ENCODE measurements at places on chromosomes 1 and 21.

DNA sequence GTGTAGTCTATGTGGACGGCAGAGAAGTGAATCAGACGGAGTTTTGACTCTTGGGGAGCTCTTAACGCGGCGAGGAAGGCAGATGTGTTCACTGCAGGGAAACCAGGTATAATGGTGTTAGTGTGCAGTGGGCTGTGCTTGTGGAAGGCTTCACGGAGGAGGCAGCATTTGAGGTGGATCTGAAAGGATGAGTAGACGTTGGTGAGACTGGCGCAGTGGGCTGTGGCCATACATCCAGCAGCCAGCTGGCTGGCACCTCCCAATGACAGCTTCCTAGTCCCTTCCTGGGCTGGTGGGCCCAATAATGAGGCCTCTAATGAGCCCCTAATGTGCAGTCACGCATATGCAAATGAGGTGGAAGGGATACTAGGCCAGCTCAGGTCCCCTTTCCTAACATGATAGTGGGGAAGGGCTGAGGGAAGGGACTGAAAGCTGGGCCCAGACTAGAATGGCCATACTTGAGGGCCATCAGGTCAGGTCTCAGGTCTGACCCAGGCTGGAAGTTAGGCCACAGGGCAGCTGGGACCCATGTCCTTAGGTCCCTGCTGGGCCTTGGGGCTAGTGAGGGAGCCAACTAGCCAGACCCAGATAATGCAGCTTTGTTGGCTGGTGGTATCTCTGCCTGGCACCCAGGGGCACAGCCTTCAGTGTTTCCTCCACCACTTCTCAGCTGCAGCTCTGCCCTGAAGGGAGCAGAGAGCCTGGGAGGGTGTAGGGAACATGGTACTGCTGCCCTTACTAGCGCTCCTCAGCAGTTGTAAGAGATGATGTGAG, 3.8 kb downstream of the MAP7D1 start:
- DNase-seq, result no peak

GRCh38 chr1:239112101-239112935, 274.1 kb upstream of the CHRM3 start:
- no peak for DNase-seq

DNA sequence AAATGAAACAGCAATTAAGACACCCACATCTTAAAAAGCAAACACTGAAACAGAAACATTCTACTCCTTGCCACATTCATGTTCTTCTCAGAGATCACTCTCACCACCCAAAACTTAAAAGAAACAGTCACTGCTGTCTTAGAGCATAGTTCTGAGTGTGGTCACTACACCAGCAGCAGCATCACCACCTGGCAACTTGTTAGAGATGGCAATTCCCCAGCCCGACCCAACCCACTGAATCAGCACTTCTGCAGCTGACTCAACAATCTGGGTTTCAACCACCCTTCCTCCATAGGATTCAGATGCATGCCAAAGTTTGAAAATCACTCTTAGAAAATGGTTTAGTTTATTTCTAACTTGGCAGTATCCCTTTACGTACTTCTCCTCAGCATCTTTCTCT, 126.1 kb downstream of the CDC42BPA start:
- no peak for DNase-seq

DNA sequence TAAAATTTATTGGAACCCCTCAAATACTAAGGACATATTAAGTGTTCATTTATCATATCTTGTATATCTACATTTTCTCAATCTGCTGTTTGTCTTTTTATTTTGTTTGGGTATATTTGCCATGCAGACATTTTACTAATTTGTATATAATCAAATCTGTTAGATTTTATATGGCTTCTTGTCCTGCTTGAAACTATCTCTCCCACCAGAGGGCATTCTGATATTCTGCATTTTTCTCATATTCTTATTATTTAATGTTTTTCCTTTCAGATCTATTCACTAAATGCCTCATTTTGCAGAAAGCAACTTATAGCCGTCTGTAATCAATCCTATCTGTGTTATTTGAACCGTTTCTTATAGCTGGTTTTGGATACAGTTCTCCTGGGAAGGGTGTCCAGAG, 745.5 kb downstream of the LRRIQ3 start:
- no peak for DNase-seq

- DNase-seq, result no peak
These were observed 59.7 kb downstream of the ERICH3 start for GRCh38 chr1:74613894-74614293.

- no peak for DNase-seq
These were observed 33.4 kb downstream of the RGS4 start for GRCh38 chr1:163102590-163102989.

- no peak for DNase-seq
These were observed 14.8 kb upstream of the RNF220 start for GRCh38 chr1:44390277-44390676.

DNA sequence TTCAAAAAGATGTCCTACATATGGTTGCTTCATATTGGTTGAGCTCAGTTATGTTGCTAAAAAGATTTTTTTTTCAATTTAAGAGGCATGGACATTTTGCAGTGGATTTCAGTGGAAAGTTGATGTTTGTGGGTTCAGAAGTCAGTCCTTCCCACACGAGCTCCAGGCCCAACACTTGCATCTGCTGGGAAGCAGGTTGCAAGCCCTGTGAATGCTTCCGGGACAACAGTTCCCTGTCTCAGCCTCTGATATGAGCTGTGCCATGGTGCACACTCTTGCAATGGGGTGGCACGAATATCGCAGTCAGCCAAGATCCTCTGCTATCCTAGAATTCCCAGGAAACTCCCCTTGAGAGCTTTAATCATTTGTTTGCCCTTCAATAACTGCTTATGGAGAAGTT, 30.3 kb upstream of the ABCG1 start:
- DNase-seq, result no peak

DNA sequence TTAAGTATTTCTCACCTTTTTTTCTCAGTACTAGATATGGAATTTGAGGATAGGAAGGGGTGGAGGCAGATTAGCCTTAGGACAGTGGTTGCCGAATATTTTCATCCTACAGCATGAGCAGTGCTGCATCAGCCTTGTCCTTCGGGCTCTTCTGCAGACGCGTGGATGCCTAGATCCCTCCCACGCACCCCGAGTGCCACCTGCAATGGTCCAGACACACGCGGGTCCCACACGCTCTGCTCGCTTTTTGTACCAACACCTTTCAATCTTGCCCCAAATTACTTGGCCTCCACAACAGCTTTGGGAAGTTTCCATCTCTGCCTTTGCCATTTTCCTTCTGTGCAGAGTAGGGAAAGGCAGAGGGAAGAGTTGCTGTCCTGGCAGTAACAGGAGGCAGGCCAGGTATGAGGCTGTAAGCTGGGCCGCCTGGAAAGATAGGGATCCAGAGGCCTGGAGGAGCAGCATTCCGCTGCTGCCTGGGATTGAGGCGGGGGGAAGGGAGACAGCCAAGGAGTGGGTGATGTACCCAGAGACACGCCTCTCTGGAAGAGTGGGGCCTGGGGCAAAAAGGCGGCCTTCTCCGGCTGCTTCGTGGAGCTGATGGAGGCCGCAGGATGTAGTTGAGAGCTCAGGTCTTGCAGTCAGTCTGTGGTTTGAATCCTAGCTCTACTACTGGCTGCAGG, 467.7 kb downstream of the KIF26B start:
- DNase-seq, result no peak

DNA sequence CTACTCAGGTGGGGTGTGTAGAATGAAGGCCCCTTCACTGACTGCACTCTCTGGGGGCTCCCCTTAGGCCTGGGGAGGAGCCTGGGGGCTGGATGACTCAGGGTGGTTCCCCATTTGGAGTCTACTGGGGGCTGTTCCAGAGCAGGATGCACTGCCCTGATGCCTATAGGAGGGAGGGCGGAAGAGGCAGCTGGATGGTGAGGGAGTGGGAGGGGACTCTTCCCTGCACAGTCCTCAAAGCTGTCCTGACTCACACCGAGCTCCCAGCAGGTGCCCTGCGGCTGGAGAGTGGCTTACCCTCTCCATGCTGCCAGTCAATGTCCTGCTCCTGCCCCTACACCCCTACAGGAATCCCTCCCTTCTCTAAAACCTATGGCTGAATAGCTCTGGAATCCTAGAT, 204.4 kb downstream of the TRABD2B start:
- no peak for DNase-seq

DNA sequence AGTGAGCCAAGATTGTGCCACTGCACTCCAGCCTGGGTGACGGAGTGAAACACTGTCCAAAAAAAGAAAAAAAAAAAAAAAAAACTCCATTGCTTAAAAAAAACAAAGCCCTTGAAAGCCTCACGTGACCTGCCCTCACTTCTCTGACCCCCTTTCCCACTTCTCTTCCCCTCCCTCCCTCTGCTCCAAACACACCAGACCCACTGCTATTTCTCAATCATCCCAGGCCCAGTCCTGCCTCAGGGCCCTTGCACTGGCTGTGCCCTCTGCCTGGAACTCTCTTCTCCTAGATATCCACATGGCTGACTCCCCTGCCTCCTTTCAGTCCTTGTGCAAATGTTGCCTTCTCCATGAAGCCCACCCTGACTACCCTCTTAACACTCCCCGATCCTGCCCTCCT, 45.4 kb upstream of the TARDBP start:
- no peak for DNase-seq

- no peak for DNase-seq
These were observed 4.0 kb downstream of the WDR26 start for GRCh38 chr1:224430511-224431113.

DNA sequence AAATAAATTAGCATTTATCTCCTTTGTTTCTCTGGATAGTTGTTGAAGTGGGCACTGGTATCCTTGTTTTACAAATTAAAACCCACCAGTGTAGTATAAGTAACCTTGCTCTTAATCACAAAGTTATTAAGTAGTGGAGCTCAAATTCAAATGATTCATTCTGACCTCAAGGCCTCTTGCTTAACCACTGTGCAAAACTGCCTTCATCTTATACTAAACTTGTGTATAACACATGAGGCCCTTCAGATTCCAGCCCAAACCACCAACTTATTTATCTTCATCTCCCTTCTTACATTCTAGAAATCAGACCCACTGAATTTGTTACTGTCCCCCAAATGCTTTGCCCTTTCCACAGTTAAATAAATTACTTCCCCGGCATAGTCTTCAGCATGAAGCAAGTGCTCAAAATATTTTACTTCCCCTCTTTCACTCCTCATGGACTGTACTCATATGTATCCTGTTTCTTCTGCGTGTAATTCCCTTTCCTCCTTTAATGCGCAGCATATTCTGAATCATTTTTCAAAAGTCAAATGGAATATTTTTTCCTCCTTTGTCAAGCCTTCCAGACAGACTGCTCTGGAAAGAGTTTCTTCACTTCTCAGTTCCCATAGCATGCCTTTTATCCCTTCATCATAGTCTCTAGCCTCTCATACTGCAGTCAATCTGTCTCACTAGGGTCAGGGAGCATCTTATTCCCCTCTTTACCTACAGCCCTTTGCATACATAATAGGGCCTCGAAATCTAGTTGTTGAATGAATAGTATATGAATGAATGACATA, 19.0 kb upstream of the DNASE2B start:
- DNase-seq, result no peak

DNA sequence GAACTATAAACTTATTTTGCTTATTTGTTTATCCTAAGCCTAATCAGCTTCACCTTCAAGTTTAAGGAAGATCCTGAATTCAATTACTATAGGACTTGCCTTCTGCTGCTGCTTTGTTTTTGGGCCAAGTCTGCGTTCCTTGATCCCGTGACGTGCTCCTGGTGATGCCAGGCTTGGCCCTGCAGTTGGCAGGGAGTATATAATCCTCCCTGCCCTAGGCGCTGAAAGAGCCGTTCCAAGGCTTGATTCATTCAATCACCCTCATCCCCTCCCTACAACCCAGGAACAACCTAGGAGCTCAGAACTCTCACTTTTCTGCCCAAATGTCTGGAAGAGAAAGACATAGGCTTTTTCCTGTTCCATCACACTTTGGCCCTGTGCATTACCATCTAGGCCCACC, 12.4 kb upstream of the LRRN2 start:
- DNase-seq, result no peak

DNA sequence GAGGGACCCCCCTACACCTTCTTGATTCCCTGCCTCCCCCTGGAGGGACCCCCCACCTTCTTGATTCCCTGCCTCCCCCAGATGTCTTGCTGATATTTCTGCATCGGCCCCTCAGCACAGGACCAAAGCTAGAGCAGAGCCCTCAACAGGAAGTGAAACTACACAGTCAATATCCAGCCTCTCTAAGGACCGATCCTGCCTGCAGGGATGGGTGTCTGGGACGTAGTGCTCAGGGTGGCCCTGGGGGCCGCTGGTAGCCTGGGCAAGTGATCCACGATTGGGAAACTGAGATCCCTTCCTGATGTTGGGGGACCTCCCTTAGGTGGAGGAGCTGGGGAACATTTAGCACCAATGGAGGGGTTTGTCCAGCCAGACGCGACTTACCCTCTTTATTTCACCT, 3.9 kb upstream of the LEFTY2 start:
- no peak for DNase-seq

DNA sequence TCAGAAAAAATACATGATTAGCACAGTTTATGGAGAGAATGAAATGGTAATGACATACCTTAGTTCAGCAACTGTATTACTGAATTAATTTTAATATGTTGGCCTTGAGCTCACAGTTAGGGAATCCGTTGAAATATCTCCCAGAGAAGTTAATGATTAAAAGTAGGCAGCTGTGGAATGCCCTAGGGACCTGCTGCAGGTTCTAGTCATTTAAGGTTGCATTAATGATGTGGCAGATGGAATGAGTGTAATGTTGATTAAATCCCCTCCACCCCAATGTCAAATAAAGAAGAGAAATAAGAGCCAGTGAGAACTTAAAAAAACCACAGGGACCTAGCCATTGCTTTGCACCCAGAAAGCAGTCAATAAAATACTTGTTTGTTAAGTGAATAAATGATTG, 40.3 kb upstream of the TRIM45 start:
- no peak for DNase-seq

DNA sequence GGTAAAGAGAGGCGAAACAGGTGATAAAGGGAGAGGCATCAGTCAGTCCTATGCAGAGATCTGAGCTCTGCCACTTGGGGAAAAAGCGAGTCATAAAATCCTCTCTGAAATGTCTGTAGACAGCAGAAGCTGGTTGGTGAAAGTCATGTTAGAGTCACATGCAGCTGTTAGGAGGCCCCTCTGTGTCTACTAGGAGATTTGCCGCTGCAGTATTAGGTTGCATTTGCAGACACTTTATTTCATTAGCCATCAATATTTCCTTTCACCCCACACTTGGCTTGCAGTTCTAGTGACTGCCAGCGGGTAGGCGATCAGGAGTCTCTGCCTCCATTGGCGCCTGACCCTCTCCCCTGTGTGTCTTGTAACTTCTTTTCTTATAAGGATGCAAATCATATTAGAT, 16.2 kb downstream of the ATP1A4 start:
- DNase-seq, result no peak

DNA sequence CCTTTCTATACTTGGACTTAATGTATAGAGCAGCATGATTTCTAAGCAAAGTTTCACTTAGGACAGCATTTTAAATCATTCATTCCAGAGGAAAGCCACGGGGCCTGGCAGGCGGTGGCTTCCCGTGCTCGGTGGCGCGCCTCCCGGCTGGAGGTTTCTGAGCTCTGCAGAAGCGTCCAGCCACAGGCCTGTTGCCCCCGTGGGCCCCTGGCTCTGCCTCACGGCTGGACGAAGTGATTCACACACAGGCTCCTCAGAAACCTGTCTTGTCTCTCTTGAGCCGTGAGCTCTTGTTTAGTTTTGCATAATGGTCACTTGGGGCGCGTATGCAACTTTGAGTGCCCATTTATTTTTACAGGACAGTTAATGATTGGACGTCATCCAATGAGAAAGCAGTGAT, 22.1 kb upstream of the DIP2A start:
- DNase-seq, result no peak

- no peak for DNase-seq
These were observed 77.5 kb downstream of the OMA1 start for GRCh38 chr1:58469016-58469415.

- no peak for DNase-seq
These were observed 95.7 kb downstream of the GLIS1 start for GRCh38 chr1:53643041-53643880.

- no peak for DNase-seq
These were observed 2.6 kb downstream of the ALPL start for GRCh38 chr1:21511579-21512522.
